ENCODE measurements at places on chromosomes 4 and X. TPM values are rescaled to one million over a fixed set of nuclear protein-coding genes. Genes with fewer than 3 reads are reported as not detected.

NR3C2 gene
- total RNA-seq, result not detected

KIF4A gene
- total RNA-seq, result 5.2 TPM

RRH gene
- not detected for total RNA-seq

CT45A5 gene
- not detected for total RNA-seq

PABPC1L2A gene
- not detected for total RNA-seq

Data from hair follicular keratinocyte (primary cell).